ENCODE measurements at places on chromosomes 12 and 14. TPM values are rescaled to one million over a fixed set of nuclear protein-coding genes. Genes with fewer than 3 reads are reported as not detected.

FZD10 gene
- not detected for total RNA-seq

SRP54 gene
- total RNA-seq = 49.3 TPM

MED13L gene
- total RNA-seq = 71.6 TPM

DNA sequence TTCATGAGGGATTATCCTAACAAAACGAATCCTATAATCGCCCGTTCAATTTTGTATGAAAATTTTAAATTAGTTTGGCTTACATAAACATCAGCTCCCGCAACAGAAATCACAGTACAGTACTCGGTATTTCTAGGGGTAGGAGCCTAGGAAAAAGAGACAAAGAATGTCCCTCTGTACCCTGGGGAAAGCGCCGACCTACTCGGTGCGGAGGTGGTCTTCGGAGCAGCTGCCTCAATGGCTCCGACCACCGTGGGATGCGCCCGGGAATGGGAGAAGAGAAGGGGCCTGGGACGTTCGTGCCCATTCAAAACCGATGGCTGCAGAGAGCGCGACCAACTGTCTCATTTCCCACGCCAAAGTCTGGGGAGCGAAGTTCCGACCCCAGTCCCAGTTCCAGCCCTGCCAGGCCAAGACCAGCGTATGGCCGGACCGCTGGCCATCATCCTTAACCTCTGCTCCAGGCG, 618 bp downstream of the GNPNAT1 start:
- DNase-seq = no peak

DNA sequence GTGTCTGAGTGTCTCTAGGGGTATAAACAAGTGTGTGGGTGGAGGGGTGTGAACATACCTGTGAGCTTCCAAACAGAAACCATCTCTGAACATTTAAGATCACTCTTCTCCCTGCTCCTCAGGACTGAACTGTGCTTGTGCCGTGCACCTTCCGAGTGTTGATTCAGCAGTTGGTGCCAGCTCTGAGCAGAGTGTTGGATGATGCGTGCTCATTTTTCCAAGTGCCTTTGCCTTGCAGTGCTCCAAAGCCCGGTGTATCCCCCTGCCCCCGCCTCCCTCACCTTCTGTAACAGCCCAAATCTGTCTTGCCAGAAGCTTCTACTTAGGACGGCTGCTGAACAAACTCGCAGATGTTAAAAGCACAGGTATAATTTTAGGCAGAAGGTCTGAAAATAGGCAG, 4.4 kb downstream of the WSCD2 start:
- DNase-seq = no peak

GRCh38 chr14:22419620-22420019, 169.4 kb downstream of the DAD1 start:
- no peak for DNase-seq

- peak; percentile 86 for DNase-seq
These were observed 12.2 kb downstream of the POLR3B start for GRCh38 chr12:106369624-106370346.

DNA sequence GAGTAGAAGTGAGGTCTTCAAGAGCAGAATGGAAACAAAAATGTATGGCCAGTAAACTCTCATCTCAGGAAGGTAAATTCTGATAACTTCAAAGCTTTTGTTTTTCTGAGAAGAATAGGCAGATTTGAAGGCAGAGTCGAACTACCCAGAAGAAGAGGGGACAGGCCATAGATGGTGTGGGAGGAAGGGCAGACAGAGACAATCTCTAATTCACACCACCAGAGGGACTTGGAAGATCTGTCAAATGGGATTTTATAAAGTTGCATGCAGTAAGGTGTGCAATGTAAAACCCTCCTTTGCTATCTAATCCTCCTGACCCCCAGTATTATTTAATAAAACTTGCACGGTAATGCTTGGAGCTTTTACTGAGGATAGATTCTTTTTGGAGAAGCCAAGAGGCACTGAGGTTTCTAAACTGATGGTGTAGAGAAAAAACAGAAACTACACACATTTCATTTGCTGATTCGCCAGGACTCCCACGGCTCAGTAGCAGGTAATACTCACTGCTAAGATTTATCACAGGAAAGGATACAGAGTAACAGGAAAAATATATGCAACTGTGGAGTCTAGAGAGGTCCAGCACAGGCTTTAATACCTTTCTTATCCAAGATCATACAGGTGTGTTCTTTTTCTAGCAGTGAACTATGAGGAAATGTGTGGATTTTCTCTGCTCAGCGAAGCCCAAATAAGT, 18.3 kb downstream of the SLC38A2 start:
- no peak for DNase-seq

DNA sequence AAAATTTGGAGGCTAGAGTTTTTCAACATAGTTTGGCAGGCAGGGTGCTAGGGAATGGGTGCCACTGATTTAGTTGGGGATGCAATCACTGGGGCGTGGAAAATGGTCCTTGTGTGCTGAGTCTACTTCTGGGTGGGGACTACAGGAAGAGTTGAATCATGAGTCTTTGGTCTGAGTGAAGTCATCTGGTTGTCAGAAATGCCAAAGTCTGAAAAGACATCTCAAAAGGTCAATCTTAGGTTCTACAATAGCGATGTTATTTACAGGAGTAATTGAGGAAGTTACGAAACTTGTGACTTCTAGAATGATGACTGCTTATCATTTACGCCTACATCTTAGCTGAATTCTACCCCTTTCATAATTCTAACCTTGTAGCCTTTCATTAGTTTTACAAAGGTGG, 209.1 kb downstream of the NUBPL start:
- DNase-seq = no peak
